ENCODE measurements at places on chromosomes 3 and 15.
A peak's percentile ranks its signal among the peaks of the same experiment; 100 is the strongest.

- peak; percentile 33 for DNase-seq
Measured at GRCh38 chr3:177777699-177778098, 580.4 kb upstream of the TBL1XR1 start.

DNA sequence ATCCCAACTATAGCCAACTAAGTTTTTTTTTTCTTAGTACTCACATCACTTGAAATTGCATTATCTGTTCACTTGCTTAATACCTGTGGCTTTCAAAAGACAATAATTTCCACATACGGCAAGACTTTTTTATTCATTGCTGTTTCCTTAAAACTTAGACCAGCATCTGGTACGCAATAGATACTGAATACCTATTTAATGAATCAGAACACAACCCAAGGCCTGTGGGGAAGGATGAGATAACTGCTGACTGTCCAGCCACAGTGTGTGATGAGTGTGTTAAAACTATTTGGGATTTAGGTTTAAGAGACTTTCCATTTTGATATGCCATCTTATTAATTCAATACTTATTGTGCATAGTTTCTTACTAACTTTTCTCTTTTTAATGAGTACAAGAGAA, 988.7 kb downstream of the NTRK3 start:
- DNase-seq, result no peak

DNA sequence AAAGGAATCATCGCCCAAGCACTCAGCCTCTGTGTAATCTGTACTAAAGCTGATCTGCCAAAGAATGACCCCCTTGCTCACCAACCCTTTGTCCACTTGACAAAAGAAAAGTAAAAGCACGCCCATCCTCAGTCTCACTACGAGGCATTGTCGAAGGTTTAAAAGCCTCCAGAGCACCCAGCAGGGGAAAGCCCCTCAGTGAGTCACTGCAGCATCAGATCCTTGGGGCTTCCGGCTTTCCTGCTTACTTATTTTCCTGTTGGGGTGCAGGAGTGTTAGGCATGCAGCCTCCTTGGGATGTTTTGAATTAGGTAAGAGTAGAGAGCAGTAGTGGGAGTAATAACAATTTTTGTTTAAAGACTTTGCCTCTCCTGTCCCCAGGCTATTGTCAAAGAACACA, 216.1 kb downstream of the MTHFS start:
- no peak for DNase-seq

DNA sequence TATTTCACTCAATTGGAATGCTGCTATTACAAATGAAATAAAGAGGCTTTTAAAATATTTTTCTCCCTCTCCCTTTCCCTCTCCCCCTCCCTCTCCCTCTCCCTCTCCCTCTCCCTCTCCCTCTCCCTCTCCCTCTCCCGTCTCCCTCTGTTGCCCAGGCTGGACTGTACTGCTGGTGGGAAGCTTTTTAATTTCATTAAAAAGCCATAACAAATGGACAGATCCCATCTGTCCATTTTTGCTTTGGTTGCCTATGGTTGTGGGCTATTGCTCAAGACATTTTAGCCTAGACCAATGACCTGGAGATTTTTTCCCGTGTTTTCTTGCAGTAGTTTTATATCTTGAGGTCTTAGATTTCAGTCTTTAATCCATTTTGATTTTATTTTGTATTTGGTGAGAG, 107.2 kb upstream of the LRRC3B start:
- no peak for DNase-seq

GRCh38 chr3:140494970-140495369, 182.9 kb upstream of the TRIM42 start:
- DNase-seq, result no peak

GRCh38 chr3:167644611-167645010, 9.1 kb downstream of the WDR49 start:
- DNase-seq, result no peak
